Uterine smooth muscle cell (primary cell): ENCODE measurements at places on chromosomes 2 and 18. TPM values are rescaled to one million over a fixed set of nuclear protein-coding genes. Genes with fewer than 3 reads are reported as not detected.

Gene AGAP1
- 11.8 and 11.9 TPM in 2 replicates for total RNA-seq

Gene D2HGDH
- total RNA-seq: 22.7 and 28.5 TPM in 2 replicates

Gene ZNF385B
- total RNA-seq: not detected in 2 replicates

Gene ANTXR1
- 25.6 and 79.0 TPM in 2 replicates for total RNA-seq

Gene ERFE
- total RNA-seq: 2.1 and 3.1 TPM in 2 replicates

Gene FANCL
- 21.1 and 38.3 TPM in 2 replicates for total RNA-seq

Gene REG1B
- total RNA-seq: not detected in 2 replicates

Gene GAD1
- not detected in 2 replicates for total RNA-seq

Gene CABLES1
- total RNA-seq: 1.4 and 2.7 TPM in 2 replicates

Gene TUBA4B
- 0.11 TPM in 1 of 2 replicates, not detected in the other for total RNA-seq

Gene POTEI
- total RNA-seq: not detected in 2 replicates

Gene FARP2
- 26.5 TPM in 2 replicates for total RNA-seq

Gene FABP1
- not detected in 2 replicates for total RNA-seq

Gene SERPINB8
- total RNA-seq: 21.9 and 37.2 TPM in 2 replicates
